ENCODE measurements at places on chromosomes 11 and 22.

DNA sequence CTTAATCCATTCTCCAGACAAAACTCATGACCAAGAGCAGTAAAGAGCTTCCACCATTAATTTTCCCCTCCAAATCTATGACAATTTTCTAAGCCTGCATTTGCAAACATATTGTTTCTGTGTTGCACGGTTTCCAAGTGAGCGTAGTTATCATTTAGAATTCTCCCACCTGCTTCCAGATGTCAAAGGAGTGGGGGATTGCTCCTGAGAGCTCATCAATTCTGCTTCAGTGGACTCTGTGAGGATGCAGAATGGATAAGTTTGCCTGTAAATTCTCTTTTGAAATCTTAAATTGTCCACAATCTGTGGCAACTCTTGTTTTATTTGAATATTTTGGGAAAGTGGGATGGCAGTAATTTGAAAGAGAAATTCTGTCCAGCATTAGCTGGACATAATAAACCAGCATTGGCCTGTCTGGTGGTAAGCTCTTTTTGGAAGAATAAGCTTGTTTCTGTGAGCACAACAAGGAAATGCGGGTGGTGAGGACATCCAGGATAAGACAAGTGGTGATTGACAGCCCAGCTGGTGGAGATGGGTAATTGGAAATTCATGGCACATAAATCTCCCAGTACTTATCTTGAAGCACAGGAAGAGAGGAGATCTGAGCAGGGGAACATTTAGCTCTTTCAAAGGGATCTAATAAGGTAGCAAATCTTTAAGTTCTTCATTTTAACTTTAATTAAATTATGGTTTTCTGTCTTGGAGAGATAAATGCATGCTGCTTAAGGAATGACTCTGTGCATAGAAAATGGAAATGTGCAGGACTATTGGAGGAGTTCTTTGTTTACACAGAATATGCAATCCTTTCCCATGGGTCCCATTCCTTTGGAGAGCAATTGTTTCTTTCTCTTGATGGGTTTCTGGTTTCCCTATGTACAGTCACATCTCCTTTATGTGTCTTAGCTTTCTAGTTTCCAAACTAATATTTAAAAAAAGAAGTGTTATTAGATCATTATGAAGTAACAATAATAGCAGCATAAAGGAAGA is 73.2 kb downstream of the FAT3 start:
- DNase-seq = no peak

GRCh38 chr22:37109242-37109917 is at the start of gene TMPRSS6:
Gene TMPRSS6, minus strand, starts transcription at chr22:37109713. Its CDS starts 6,296 bp downstream, at chr22:37103417.
- DNase-seq = no peak

GRCh38 chr11:12087075-12088004 is 23.1 kb upstream of the MICAL2 start:
- DNase-seq = no peak

DNA sequence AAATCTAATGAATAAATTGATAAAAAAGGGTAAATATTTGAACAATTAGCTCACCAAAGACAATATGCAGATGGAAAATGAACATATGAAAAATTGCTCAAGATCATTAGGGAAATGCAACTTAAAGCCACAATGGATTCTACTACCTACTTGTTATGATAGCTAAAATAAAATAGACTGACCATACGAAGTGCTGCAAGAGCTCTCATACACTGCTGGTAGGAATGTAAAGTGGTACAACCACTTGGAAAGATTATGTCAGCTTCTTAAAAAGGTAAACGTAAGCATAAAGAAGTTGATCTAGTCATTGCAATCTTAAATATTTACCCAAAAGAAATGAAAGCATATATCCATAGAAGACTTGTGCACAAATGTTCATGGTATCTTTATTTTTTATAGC is 504.2 kb upstream of the ARHGAP42 start:
- DNase-seq = no peak

GRCh38 chr11:2588809-2589537 is 110.8 kb downstream of the KCNQ1OT1 start:
- DNase-seq = no peak

DNA sequence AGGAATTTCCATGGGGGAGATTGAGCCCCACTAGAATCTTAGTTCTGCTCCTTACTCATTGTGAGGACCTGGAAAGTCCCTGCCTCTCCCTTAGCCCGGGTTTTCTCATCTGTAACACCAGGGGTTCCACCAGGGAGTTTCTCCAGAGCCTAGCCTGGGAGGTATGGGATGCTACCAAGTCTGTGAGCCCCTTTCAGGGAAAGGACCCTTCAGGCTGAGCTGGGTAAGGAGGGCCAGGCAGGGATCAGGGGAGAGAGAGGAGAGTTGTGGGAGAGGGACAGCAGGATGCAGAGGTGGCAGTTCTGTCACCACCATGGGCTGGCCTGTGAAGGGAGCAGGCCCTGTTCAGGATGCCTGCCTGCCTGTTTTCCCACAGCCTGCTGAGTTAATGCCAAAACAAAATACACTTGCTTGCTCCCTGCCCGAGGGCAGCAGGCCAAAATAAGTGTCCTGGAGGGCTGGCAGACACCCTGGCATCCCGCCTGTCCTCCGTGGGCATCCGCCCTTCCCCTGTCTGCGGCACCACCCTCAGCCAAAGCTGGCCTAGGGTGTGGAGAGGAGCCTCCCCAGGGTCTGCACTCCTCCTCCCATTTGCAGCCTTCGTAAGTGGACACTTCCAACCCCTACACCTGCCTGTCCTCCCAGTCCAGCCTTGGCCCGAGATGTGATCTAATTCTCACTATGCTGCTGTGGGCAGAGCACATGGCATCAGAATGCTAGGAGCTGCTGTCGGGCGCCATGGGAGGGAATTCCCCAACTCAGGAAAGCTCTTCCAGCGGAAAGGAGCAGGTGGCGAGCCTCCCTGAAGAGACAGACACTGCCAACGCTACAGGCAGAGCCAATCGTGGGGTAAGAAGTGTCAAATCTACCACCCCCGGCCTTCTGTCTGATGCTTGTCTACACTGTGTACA is 5.9 kb upstream of the FCHSD2 start:
- DNase-seq = no peak

GRCh38 chr11:112789481-112789880 is 171.7 kb upstream of the NCAM1 start:
- DNase-seq = no peak

DNA sequence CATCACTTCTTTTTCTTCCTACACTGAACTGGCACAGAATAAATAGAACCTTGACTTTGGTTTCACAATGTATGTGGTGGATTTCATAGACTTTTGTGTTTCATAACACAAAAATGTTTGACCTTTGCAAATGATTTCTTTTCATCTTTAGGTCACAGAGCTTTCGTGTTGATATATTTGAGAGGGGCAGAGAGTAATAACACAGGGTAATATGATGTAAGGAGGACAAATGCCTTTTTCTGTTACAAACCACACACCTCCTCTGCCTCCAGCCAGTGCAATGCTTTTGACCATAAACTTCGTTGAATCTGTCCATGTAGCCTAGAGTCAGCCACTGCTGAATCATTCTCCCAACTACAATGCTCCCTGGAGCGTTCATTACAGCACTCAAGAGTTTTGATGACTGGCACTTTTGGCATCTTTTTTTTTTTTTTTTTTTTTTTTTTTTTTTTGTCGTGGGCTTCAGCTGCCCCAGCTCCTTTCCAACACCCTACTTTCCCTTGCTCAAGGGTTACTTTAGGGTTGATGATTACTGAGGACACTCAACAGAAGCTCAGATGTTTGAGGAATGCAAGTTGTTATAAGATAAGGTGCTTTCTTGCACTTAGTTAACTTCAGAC is 11.4 kb upstream of the CAT start:
- DNase-seq = peak; percentile 61

GRCh38 chr11:7088921-7089320 is at the start of gene RBMXL2:
Gene RBMXL2, plus strand, starts transcription at chr11:7088998. Its CDS starts 123 bp downstream, at chr11:7089121.
- DNase-seq = no peak

- DNase-seq = peak; percentile 41
Observed at GRCh38 chr11:36073411-36074203, 129.7 kb downstream of the LDLRAD3 start.

DNA sequence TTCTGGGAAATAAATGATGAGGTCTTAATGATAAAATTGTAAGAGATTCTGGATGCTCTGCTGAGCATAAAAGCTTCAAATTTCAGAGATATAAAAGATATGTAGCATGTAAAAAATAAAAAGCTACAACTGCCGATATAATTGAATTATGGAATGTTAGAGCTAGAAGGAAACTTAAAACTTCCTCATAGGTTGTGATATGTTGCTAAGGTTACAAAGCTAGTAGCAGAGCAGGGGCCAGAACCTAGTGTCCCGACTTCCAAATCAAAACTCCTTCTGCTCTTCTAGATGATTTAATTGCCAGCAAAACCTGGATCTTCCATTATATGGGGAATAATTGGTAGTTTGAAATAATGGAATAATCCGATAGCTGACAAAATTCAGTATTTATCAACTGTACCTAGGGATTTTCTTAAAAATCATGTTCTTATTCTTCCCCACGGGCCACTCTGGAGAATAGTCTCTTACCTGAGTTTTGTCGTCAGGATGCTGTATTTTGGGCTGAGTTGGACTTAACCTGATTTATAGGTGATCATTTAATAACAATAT is at the start of gene ASCL3:
Gene ASCL3, minus strand, starts transcription at position 499 of the 549 bp plus-strand sequence. CDS start 4,855 bp downstream, outside the sequence.
- no peak for DNase-seq

GRCh38 chr11:46345131-46345597 is 2.1 kb upstream of the DGKZ start:
- no peak for DNase-seq

- no peak for DNase-seq
Observed at GRCh38 chr22:30286813-30287647, 2.3 kb downstream of the CASTOR1 start.

- DNase-seq = no peak
Observed at GRCh38 chr22:43411040-43411868, 560 bp upstream of the MPPED1 start.

GRCh38 chr22:32799496-32799895 is 2.0 kb upstream of the TIMP3 start:
- no peak for DNase-seq

DNA sequence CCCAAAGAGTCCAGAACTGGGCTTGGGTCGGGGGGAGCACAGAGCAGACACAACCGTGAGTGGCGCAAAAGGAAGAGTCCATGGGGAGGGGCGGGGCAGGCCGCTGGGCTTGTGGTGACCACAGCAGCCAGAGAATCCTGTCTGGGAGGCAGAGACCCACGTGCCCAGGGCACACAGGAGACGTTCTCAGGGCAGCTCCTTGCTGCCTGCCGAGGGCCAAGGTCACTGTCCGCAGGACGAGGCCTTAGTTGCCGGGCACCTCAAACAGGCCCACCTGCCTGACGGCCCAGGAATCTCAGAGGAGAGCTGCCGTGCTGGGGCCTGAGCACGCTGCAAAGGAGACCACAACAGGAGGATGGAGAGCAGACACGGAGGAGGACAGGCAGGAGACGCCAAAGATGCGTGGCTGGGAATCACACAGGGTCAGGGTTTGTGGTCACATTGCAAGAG is 87.8 kb downstream of the MYEOV start:
- no peak for DNase-seq

- DNase-seq = no peak
Observed at GRCh38 chr11:128905345-128906184, 14.4 kb downstream of the KCNJ5 start.

GRCh38 chr11:75655605-75656004 is 13.2 kb downstream of the MAP6 start:
- no peak for DNase-seq

DNA sequence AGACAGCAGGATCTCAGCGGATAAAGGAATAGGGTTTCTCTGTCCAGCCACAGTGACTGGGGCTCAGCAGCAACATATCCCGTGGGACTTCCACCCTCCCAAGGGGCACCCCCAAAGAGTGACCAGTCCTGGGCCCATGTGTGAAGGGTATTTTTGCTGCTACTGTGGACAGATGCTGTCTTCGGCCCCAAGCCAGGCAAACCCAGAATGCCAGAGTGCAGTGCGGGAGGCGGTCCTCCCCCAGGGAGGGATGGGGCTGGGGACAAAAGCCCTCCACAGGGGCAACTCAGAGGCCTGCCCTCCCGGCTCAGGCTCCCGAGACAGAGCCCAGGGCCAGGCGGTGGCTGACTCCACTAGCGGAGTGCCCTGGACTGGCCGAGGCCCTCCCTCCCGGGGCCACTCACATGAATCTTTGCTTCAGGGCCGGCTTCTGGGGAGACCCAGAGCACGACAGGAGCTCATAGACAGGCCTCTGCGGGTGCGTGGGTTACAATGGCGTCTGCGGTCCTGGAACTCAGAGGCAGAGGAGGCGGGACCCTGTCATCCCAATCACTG is 34.7 kb upstream of the WNT7B start:
- DNase-seq = no peak

GRCh38 chr11:125036933-125037332 is 26.2 kb upstream of the SLC37A2 start:
- DNase-seq = peak; percentile 73

- no peak for DNase-seq
Observed at GRCh38 chr22:39524089-39524752, 3.9 kb downstream of the ATF4 start.

- DNase-seq = no peak
Observed at GRCh38 chr11:108508653-108509593, 10.7 kb upstream of the POGLUT3 start.

DNA sequence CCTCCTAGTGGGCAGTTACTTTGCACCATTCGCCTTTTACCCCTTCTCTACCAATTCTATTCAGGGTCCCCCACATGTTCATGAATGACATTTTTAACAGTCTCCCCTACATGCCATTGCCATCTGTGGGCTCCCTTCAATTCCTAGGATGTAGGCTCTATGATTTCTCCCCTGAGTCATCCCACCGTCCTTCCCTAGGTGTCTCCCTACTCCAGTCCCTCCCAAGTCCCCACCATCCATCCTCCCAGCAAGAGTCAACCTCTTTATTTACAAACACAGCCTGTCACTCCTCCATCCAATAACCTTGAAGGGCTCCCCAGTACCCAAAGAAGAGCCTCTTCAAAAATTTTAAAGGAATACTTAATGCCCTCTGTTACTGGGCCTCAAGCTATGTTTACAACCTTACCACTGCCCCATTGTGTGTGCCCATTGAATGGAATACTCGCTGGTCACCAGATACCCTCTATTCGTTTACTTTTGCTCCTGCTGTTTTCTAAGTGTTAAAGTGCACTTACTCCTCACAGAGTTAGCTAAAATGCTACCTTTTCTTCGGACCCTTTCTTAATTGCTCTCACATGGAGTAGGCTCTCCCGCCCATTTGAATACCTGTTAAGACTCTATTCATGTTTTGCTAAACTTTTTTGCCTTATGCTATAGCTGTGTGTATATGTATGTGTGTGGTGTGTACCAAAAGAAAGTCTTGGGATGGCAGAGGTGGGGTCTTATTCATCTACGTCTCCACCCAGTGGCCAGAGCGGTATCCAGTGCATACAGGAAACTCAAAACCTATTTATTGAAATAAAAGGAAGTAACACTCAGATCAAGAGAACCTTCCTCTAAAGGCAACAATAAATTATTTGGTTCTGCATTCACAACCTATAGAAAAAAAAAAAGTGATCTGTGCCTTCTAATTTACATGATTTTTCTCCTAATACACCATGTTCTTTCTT is 235.8 kb upstream of the CCDC90B start:
- DNase-seq = no peak

DNA sequence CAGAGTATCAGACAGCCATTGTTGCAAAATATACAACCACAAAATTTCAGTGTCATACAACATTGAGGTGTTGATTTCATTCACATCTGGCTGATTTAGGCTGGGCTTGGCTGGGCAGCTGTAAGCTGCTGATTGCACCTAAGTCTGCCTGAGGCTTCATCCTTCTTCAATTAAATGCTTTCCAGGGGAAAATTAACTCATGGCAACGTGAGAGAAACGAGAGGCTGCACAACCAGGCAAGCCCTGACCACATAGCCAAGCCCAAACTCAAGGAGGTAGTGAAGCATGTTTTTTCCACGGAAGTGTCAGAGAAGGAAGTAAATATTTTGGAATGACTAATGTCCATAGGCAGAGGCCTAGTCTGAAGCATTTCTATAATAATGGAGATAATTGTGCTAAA is 273.8 kb upstream of the ZC3H12C start:
- no peak for DNase-seq

GRCh38 chr22:47076758-47077157 is 314.3 kb downstream of the TBC1D22A start:
- no peak for DNase-seq

Data from HFF-Myc (cell line).